ENCODE measurements at places on chromosomes 7 and 10.

- no peak for DNase-seq
Measured at GRCh38 chr7:75951506-75951905, 36.6 kb downstream of the POR start.

GRCh38 chr7:82631998-82632397 lies 188.4 kb upstream of the CACNA2D1 start:
- no peak for DNase-seq

DNA sequence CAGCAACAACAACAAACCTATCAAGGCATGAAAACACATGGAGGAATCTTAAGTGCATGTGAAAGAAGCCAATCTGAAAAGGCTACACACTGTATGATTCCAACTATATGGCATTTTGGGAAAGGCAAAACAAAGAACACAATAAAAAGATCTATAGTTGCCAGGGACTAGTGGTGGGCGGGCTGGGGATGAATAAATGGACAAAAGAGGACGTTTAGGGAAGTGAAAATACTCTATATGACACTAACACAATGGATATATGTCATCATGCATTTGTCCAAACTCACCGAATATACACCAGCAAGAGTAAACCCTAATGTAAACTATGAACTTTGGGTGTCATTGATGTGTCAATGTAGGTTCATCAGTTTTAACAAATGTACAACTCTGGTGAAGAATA lies 89.1 kb downstream of the SEMA3E start:
- no peak for DNase-seq

GRCh38 chr10:26274391-26274790 lies 57.8 kb downstream of the GAD2 start:
- DNase-seq: no peak

DNA sequence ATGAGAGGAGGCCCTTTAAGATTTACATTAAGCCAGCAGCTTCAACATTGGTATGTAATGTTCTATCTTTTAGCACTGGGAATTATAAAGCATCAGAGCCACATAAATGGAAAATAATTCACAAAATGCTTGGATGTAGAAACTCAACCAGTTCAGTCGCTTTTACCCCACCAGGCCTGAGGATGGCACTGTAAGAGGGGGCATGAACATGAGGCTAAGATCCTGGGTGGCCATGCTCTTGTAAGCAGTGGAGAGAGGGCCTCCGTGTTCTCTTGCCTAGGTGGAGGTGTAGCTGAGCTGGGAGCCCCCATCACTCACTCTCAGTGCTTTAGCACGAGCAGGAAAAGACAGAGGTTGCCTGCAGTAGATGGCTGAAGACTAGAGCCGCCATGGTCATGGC lies 238.8 kb downstream of the FANK1 start:
- no peak for DNase-seq

DNA sequence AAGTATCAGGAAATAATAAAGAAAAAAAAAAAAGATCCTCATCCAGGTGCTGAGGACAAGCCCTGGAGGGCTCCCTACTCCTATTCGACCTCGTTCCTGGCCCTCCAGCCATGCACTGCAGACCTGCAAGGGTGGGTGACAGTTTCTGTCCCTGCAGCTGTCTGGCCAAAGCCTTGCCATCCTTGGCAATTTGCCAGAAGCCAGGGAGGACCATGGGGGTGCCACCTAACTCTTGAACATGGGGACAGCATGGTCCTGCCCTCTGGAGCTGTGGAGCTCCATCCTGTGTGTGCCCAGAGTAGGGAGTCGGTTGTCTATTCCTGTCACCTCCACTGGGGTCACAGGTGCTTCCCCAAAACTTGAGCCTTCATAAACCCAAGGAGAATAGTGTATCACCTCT lies 27.8 kb downstream of the DMBT1 start:
- DNase-seq: no peak

GRCh38 chr10:20601941-20602461 lies 295.1 kb downstream of the NEBL start:
- no peak for DNase-seq

DNA sequence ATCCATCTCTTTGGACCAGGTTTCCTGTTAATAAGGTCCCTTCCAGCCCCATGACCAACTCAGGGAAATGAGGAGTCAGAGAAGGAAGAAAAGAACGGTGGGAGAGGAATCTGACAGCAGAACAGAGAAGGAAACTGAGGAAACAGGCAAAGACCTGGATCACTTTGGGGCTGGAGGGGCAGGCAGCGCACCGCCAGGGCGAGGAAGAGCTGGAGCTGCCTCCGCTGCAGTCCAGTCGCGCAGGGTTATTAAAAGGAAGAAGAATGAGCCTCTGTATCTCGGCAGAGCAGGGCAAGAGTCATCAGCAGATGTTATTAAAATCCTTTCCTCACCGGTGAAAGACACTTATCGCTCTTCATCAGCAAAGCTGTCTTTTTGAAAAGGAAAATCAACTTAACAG lies 37.7 kb upstream of the R3HCC1L start:
- no peak for DNase-seq

- peak; percentile 49 for DNase-seq
Measured at GRCh38 chr7:152673897-152674296, 2.0 kb downstream of the XRCC2 start.

DNA sequence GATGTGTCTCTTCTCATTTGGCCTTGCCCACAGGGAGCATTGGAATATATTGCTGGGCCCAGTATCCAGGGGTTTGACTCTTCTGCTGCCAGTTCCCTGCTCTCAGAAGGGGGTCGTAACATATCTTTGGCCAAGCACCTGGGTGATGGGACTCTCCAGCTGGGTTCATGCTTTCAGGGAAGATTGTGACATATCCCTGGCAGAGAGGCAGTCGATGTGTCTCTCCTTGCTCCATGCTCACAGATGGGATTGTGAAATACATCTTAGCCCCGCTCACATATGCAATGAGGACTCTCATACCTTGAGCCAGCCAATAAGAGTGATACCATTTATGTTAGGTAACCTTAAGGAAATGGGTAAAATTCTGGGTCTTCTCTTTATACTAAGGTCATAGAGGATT lies 39.2 kb upstream of the ZNF680 start:
- DNase-seq: no peak

DNA sequence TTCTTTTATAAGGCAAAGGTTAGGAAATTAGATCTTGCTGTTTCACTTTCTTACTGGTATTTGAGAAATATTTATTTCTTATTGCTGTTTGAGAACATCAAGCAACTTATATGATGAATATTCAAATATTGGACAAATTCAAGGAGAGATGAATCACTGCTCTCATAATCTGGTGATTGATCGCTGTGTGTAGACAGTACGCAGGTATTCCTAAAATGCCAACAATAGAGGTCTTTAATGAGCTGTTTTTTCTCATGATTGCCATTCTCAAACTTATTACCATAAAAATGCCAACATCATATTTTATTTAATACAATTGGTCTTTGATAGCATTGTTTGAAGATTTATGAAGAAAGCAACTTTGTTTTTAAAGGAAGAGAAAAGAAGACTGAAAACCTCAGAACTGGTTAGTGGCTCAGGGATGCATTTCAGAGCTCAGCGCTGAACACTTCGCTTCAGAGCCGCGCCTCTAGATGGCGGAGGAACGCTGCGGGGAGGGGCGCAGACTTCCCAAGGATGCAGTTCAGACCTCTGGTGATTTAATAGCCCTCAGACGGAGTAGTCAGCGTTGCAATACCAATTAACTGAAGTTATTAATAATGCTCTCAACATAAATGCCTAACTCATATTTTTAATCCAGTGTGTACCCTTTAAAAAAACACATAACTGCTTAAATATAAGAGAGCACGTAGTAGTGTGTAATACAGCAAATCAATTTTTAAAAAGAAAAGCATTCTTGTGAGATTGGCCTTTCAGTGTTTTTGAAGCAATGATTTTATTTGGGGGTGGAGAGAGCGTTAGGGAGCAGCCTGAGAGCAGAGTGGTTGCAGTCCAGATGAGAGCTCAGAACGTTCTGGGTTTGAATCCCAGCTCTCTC lies 38.5 kb upstream of the STEAP4 start:
- DNase-seq: peak; percentile 45

DNA sequence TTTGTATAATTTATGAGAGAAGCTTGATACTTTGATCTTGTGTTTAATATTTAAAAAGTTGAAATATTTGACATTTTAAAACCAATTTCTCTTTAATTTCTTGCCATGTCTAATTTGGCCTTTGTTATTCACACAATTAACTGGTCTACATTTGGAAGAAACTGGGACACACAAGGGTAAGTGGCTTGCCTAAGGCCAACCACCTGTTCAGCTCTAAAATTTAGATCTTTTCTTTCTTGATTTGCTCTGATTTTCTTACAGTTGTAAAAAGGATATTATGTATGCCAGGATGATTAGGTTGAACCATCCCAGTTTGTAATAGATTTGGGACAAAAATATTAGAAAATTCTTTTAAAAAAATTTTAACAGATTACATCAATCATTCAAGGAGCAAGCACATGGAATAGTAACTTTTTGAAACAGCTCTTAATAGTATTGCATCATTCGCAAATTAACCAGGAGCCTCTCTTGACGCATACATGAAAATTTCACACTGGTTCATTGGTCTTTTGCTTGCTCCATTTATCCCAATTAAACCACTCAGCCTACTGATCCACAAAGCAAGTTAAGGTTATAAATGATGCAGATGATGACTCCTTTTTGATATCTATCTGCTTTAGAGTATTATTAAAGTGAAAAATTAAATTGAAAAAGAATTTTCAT lies 222.4 kb upstream of the SLC26A5 start:
- no peak for DNase-seq

- no peak for DNase-seq
Measured at GRCh38 chr7:117791877-117792780, 81.1 kb downstream of the CTTNBP2 start.

GRCh38 chr7:95520136-95520535 lies 34.4 kb downstream of the ASB4 start:
- no peak for DNase-seq

DNA sequence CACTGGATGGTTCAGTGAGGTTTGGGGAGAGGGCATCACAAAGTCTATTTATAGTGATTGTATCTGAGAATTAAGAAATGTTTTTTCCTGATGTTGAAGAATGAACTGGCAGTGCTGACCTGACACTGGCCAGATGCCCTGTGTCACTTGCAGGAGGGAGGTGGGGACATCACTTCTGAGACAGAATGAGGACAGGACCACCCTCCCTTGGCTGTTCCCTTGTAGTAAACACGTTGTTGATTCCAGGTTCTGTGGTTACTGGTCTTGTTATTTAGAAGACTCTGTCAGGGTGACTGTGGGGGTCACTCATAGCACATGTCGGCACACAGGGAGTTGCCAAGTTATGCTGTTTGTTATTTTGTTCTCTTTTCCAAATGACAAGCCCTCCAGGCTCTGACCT lies 126.4 kb downstream of the ADCY1 start:
- no peak for DNase-seq

DNA sequence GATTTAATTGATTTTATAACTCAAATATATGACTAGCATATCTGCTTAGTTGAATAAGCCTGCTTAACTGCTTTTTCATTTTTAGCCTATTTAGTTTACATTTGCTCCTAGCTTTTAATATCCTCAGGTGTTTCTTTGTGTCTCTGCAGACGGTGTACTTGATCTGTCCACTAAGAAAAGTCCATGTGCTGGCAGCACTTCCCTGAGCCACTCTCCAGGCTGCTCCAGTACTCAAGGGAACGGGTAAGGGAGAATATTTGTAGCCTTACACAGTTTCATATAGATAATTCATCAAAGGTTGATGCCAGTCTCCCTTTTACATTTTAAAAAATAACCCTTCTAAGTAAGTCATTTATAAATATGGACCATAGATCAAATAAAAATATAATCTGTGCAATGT lies 119.9 kb downstream of the LCOR start:
- DNase-seq: no peak

- no peak for DNase-seq
Measured at GRCh38 chr10:109902992-109903947, 20.0 kb downstream of the XPNPEP1 start.

DNA sequence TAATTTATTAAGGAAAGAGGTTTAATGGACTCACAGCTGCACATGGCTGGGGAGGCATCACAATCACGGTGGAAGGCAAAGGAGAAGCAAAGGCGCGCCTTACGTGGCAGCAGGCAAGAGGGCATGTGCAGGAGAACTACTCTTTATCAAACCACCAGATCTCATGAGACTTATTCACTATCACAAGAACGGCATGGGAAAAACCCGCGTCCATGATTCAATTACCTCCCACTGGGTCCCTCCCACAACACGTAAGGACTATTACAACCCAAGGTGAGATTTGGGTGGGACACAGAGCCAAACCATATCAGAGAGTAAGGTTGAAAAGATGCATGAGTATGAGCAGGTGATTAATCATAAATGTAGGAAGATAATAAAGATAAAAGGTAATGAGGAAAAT lies 3.2 kb upstream of the JCAD start:
- DNase-seq: no peak

DNA sequence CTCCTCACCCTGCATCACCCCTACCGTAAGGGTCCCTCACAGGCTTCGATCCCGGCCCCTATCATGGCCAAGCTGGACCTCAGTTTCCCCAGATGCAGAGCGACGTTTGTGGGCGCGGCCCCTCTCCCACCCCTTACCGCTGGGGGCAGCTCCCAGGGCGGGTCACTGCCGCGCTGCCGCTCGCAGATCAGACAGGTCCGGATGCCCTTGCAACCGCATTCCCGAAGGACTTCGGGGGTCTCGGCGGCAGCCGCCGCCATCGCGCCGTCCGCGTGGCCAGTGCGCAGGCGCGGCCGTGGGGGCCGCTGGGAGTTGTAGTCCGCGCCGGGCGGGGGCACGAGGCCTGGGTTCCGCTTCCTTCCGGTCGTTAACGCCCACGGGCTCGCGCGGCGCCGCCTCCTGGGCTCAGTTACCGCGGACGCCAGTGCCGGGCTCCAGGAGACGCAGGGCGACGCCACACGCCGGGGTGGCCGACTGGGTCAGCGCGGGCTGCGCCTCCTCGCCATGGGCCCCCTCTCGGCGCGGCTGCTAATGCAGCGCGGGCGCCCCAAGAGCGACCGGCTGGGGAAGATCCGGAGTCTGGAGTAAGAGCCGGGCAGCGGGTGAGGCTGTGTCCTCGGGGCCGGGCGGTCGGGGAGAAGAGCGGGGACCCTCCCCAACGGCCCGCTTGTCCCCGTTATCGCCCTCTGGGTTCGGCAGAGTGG lies at the start of the genes ALKBH4 and LRWD1:
ALKBH4 (minus strand) TSS at position 287 of the 704 bp plus-strand sequence; CDS start at position 260, 27 bp downstream.
LRWD1 (plus strand) TSS at position 408 of the 704 bp plus-strand sequence; CDS start at position 505, 97 bp downstream.
- peak; percentile 91 for DNase-seq

- DNase-seq: no peak
Measured at GRCh38 chr10:15609246-15609645, 110.5 kb downstream of the ITGA8 start.

DNA sequence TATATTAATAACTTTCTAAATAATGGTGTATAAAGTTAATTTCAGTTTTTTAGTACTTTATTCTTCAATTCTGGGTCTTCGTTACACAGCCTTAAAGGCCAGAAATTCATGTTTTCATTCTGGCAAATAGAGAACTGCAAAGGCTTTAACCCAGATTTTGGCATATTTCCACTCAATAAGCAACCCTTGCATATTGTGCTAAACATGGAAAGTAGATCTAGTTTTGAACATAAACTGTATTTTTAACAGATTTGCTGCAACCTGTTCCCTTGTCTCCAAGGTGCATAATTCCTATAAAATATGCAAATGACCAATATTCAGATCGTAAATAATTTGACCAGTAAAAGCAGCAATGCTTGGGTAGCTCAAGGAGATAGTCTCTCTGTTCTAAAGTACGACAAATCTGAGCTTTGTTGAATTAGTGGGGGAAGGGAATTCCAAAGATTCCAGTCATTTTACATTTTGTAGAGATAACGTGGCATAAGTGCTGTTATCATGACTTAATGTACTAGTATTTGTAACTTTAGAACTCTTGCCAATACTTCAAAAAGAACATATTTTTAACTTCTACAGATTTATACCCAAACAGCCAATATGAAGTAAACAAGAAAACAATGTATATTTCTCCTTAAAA lies 46.4 kb upstream of the RSBN1L start:
- DNase-seq: no peak

GRCh38 chr7:30880125-30880720 lies 31.4 kb upstream of the AQP1 start:
- no peak for DNase-seq
